OCI-LY7 (cell line): ENCODE measurements at places on chromosomes 7 and 10.

- peak; percentile 37 for DNase-seq
Observed at GRCh38 chr7:30467271-30467670, 11.3 kb downstream of the NOD1 start.

DNA sequence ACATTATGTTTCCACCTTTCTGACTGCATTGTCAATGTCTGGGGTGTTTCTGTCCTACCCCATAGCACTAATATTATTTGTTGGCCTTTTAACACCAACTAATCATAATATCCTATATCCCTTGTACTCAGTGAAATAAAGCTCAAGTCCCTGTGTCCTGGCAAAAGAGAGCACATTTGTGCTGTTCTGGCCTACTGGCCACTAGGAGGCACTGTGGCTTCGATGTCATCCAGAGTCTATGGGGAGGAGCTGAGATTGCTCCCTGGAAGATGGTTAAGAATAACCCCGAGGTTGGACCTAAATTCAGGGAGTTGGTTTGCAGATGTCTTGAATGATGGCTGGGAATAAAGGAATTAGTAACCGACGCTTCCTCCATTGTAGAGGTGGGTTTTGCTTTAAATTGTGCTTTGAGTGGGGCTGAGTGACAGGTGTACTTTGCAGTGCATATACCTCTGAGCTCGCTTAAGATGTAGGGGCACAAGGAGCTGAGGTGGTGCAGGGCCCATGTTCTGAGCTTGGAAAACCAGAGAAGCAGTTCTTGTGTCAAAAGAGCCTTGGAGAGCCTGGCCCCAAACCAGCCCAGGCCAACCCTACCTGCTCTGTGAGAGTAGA is 191.2 kb upstream of the PRSS1 start:
- DNase-seq = peak; percentile 48

GRCh38 chr10:86757113-86757972 is 924 bp downstream of the BMPR1A start:
- DNase-seq = no peak

GRCh38 chr10:125683063-125683462 is at the start of gene TEX36:
Gene TEX36, minus strand, starts transcription at chr10:125683163. Its CDS starts 174 bp downstream, at chr10:125682989.
- no peak for DNase-seq

DNA sequence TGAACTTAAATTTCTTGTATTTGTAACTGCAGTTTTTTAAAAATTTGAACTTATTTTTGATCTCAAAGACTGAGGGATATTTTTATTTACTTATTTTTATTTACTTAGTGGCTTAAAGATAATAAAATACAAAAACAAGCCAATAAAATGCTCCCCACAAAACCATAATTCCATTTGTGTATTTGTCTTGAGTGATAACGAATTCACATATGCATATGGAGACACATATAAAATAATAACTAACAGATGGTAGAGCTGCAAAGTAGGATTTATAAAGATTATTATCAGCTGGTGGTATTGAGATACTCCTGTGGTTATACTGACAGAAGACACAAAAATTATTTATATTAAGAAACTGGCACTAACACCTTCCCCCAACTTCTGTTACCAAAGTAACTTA is 90.2 kb upstream of the RPA3 start:
- no peak for DNase-seq

DNA sequence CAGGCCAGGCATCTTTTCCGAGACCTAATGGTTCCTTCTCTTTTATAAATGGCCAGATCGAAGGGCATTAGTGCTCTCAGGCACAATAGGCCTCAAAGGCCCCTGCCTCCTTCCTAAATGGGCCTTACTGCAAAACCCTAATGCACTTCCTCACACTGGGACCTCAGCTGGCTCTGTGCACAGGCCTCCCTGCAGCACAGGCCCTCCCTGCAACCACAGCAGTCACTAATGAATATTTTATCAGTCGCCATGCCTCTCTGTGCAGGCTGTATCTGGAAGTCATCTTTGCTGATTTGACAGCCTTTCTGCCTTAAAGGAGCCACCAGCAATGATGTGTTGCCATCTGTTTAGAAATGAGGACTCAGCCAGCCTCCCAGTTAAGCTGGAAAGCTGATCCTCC is 54.9 kb upstream of the SDK1 start:
- DNase-seq = no peak

DNA sequence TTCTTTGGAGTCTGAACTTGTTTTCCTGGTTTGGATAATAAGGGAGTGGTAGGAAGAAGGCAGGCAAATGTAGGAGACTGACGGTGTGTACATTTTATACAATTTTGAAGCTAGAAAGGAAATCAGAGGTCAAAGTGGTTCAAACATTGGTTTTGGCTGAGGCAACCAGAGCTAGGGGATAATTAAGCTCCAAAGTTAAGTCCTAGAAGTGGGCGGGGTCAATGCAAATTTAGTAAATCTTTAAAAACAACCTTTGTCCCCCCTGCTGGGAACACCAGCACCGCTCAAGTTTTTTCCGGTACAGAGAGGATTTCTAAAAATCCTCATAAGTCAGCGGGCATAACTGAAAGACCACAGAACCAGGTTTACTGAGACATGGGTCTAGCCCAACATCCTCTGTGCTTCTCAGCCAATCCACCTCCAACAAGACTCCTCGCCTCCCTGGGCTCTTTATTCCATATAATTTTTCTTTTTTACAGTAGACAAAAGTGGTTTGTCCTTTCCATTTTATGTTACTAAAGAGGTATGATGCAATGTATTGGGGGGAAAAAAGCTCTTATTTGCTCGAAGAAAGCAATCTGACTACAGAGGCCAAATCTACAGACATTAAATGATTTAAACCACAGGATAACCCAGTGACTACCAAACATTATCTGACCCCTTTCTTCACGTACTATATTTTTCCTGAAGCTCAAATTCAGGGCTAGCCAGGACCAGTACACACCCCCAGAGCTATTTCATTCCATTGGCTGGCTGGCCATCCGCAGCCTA is 1.6 kb downstream of the GLUD1 start:
- DNase-seq = peak; percentile 54

- DNase-seq = no peak
Observed at GRCh38 chr7:91289633-91290254, 25.5 kb downstream of the FZD1 start.

DNA sequence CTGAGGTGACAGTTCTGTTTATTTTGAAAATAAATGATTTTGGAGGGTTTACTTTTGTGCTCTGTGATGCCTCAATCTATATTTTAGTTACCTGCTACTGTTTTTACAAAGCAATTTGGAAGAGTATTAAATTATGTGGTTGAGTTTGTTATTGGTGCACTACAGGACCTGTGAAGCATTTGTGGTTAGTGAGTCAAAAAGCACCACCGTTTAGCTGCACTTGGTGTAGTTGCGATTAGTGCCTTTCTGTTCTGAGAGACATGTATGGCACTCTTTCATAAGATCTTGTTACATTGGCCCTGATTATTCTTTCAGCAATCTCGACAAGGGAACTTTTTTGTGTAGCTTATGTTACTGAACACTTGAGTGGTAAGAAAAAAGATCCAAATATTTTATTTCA is 132.2 kb downstream of the BBS9 start:
- no peak for DNase-seq

- no peak for DNase-seq
Observed at GRCh38 chr7:158975526-158976467, 119.4 kb downstream of the DYNC2I1 start.

DNA sequence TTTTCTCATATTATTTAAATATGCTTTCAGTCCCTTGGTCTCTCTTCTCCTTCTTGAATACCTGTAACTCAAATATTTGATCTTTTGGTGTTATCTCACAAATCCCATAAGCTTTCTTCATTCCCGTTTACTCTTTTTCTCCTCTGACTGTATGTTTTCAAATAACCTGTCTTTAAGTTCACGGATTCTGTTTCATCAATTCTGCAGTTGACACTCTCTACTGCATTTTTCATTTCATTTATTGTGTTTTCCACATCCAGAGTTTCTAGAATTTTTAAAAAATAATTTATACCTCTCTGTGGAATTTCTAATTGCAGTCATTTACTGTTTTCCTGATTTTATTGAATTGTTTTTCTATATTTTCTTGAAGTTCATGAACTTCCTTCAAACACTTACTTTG is 298.4 kb downstream of the PTPRN2 start:
- no peak for DNase-seq

DNA sequence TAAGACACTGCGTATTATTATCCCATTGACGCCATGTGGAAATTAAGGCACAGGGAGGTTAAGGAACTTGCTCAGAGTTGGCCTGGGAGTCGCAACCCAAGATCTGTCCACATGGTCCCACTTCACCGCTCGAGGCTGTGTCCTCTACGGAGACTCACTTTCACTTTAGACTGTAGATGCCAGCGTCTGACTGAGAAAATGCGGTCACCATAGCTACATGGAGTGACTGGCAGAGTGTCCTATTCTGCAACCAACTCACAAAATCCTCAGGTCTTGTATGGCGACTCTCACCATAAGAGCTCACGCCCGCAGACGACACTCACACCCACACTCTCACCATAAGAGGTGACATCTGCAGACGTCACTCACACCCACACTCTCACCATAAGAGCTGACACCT is 257.9 kb downstream of the PTPRN2 start:
- DNase-seq = no peak

DNA sequence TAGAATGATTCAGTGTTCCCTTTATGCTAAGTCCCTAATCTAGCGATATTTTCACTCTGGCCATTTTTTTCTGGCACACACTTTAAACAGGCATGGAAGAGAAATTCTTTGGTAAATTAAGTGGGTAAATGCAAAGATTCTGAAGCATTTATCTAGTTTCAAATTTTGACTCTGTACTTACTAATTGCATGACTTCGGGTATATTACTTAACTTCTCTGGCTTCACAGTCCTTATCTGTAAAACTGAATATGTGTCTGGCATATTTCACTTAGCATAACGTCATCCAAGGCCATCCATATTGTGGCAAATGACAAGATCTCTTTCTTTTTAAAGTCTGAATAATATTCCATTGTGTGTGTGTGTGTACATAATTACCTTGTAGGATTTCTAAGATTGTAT is 114.5 kb downstream of the MBL2 start:
- DNase-seq = no peak

DNA sequence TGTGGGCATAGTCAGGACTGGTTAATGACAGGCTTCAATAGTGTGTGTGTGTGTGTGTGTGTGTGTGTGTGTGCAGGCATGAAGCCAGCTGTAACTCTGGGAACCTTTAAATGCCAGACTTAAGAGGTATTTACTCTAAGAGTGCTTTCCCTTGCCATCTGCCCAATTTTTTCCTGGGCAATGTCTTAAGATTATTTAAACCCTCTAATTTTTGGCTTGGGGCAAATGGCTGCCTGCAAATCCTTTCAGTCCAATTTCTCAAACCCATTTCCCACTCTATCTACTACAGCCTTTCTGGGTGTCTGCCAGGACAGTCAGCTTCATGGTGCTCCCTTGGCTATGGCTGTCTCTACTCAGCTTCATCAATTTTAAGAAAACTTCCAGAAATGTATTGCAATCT is 62.6 kb upstream of the C1GALT1 start:
- no peak for DNase-seq

DNA sequence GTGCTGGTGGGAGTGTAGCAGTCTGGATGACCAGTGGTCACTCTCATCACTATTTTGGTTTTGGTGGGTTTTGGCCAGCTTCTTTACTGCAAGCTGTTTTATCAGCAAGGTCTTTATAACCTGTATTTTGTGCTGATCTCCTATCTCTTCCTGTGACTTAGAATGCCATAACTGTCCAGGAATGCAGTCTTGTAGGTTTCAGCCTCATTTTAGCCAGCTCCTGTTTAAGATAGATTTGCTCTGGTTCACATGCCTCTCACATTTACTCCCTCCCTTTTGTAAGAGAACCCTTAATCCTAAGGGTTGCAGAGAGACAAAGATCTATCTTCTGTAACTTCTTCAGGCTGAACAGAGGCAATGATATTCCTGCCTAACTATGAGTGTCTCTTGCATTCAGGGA is 51.2 kb upstream of the INHBA start:
- DNase-seq = no peak

DNA sequence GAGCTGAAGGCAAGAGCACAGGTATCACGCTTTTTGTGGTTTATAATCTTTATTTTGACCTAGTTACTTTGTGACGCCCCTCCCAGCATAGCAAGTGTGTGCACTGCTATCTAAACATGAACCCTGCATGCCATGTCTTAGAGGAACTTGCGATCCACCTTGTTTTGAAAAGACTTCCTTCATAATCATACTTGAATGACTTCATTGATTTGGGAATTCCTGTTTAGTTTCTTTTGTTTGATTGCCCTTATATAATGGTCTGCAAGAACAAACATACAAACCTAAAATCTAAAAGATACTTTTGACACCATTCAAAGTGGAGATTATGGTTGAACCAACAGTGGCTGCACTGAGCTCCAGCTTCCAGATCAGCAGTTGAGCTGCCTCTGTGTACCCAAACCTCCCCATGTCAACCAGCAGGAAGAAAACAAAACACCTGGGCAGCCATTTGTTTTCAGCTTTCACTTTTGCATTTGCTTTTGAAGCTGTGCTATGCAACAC is 132.6 kb downstream of the CELF2 start:
- no peak for DNase-seq

GRCh38 chr10:77526868-77527617 is 110.6 kb downstream of the KCNMA1 start:
- DNase-seq = no peak

DNA sequence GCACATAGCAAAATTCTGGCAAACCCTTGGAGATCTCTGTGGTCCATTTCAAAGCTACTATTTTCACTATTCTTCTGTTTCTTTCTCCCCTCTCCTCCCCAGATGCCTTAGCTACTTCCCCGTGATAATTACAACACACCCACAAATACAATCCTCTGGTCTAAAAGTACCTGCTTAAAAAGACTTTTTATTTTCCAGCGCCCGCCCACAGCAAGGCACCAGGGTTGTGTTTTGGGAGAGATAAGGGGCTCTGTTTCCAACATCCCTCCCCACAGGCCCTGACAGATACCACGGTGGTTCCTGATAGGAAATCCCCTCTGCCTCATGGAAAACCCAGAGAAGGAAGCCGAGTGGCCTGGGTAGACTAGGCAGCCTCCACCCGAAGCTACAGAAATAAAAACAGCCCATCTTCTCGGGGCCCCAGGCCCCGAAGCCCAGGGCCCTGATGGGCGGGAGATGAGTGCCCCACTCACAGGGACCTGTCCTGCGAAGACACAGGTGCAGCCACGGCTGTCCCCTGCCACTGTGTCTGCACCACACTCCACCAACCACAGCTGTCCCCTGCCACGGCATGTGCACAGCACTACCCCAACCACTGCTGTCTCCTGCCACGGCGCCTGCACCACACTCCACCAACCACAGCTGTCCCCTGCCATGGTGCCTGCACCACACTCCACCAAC is 19.7 kb downstream of the CALML5 start:
- peak; percentile 44 for DNase-seq

- DNase-seq = no peak
Observed at GRCh38 chr7:155756322-155756721, 55.9 kb downstream of the SHH start.

- DNase-seq = no peak
Observed at GRCh38 chr10:72015841-72016240, 51.6 kb downstream of the CHST3 start.

DNA sequence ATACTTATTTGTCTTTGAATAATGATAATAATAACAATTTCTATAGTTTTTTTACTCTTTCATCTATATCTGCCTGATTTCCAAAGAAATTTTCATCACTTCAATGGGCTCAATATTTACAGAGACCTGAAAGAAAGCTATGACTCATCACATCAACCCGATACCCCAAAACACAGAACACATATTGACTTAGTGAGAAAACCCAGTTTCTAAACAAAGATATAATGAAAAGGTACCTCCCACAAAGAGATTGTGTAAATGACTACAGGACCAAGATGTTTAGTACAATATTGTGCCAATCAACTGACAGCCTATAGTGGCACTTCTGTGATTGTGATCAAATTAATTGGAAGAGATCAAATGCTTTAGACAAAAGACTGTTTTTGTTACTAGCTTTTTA is 133.9 kb downstream of the PCDH15 start:
- no peak for DNase-seq
